ENCODE measurements at places on chromosomes 4 and X.
A peak's percentile ranks its signal among the peaks of the same experiment; 100 is the strongest.

- no peak for DNase-seq
These were observed 112.7 kb downstream of the FAM53A start for GRCh38 chr4:1571165-1572009.

GRCh38 chr4:3419836-3420605 lies 21.7 kb upstream of the HGFAC start:
- no peak for DNase-seq

GRCh38 chr4:68175562-68176155 lies 46.0 kb upstream of the TMPRSS11F start:
- peak; percentile 57 for DNase-seq

DNA sequence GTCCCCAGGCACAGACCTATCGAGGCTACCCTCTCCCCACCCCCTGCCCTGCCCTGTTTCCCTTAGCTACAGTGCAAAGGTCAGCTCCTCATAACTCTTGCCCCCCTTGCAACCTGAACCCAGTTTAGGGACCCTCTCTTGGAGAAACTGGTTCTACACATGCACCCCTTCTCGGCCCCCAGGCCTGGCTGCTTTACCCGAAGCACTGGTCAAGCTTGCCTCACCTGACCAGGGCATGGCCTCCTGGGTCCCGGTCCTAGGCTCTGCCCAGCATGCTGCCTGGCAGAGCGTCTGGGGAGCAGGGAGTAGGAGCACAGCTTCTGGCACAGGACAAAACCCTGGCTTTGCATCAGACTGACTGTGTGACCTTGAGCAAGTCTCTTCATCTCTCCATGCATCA lies 28.0 kb downstream of the ZNF185 start:
- DNase-seq, result no peak

DNA sequence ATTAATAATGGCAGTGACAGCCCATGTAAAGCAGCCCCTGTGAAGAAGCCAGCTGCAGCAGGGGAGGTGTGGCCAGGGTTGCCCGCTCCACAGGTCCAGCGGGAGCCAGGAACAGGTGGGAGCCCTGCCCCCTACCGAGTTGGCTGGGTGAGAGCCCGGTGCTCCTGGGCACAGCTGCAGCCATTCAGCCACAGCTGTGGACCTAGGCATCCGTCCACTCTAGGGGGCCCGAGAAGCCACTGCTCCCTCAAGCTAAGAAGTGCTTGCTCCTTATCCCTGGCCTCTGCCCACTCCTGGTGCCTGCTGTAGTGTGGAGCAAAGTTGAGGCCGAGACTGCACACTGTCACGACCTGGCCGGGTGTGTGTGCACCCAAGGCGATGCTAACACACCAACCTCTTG lies 1469.0 kb downstream of the PCDH7 start:
- no peak for DNase-seq
